ENCODE measurements at places on chromosomes 5 and 9. TPM values are rescaled to one million over a fixed set of nuclear protein-coding genes. Genes with fewer than 3 reads are reported as not detected.

The STPG3 gene
- total RNA-seq = 0.63 TPM

DNA sequence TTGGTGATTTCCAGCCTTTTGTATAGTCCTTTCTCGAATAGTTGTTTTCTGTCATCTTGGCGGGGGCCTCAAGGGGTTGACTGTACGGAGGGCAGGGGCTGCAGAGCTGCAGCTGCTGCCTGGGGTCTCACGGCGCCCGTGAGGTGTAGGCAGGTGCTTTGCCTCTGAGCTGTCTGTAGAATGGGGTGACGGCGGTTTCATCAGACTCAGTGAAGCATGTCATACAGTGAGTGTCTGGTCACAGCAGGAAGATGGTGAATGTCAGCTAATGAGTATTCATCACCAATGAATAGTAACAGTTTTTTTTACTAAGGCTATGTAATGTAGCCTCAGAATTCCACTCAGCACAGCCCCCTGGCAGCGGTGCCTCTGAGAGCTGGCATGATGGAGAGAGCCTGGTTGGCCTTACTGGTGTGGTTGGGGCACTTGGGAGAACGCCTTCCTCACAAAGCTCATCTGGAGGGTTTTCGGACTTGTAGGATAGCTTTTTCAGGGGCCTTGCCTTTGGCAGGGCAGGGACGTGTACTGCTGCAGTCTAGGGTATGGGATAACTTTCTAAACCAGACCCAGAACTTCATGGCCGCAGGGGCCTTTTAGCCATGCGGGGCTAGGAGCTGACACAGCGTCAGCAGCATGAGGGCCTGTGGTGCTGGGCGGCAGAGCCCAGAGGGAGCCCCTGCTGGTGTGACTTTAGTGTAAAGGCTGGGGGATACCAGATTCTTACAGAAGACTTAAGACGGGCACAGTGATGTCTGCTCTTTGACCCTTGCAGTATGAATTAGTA is 15.0 kb downstream of the TENT4A start:
- no peaks in the 10 kb centered on the region for H3K27me3 ChIP-seq
- DNase-seq = no peak
- peak overlapping the region; percentile 74 for H3K4me3 ChIP-seq
- H3K27ac ChIP-seq = peak overlapping the region; percentile 81
- H3K4me1 ChIP-seq = peaks cover 100% of the 10 kb centered on the region

The SAXO1 gene
- total RNA-seq = not detected

The ANXA2R gene
- 10.0 TPM for total RNA-seq

DNA sequence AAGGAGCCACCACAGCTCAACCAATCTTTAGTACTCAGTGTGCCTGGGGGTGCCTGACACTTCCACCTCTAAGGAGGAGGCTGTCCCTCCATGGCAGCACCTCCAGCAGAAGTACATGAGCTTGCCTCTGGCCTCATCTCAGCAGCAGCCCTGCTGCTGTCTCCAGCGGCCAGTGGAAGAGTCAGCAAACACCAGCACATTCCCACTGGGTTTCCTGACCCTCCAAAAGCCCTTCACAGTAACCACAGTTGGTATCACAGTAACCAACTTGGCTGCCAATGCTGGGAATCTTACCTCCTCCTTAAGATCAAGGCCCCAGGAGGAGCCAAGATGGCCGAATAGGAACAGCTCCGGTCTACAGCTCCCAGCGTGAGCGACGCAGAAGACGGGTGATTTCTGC is 29.4 kb downstream of the FSTL4 start:
- no peaks in the 10 kb centered on the region for H3K36me3 ChIP-seq
- no peak for DNase-seq
- peaks cover 5% of the 10 kb centered on the region for H3K4me1 ChIP-seq
- H3K27ac ChIP-seq = no peak overlapping the region

- H3K27ac ChIP-seq = no peak overlapping the region
- peaks cover 27% of the 10 kb centered on the region for H3K27me3 ChIP-seq
- peaks cover 11% of the 10 kb centered on the region for H3K4me1 ChIP-seq
- peak; percentile 50 for DNase-seq
These were observed 858 bp downstream of the NCS1 start for GRCh38 chr9:130172858-130173665.

The TAF1L gene
- total RNA-seq = not detected

GRCh38 chr9:137317021-137317717 is 15.1 kb upstream of the NRARP start:
- H3K4me3 ChIP-seq = peak overlapping the region; percentile 63
- no peak overlapping the region for H3K27ac ChIP-seq

The S1PR3 gene
- total RNA-seq = 0.48 TPM

The SLCO6A1 gene
- not detected for total RNA-seq

DNA sequence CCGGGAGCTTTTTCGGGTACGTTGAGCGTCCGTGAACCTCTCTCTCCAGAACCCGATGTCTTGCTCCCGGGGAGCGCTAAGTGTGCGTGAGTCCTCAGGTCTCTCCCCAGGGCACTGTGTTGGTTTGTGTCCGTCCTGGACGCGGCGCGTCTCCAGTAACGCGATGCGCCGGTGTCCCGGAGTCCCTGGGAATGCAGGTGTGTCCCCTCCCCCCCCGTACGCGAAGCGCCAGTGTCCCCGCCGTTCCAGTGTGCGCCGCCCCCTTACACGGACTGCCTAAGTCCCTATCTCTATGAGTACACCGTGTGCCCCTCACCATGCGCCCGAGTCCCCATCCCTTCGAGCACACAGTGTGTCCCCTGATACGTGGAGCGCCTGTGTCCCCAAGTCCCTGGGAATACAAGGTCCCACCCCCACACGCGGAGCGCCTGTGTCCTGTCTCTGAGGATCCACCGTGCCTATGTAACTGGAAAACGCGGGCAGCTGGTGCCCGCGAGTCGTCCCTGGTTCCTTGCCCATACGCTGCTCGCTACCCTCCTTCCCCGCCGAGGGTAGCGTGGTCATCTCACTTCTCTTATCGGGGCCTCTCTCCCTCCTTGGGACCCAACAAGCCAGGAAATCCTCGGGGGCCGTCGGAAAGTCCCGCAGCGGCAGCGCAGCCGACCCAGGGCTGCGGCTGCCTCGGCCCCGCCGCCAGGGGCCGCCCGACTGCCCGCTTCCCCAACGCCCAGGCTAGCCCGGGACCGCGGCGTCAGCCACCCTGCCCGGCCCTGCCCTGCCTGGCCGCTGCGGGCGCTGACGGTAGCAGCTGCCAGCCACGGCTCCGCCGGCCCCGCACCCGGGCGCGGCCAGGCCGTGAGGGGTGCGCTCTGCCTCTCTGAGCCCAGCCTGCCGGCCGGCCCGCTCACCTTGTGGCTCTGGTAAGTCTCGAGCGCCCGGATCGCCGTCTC is 709 bp downstream of the ELL2 start:
- H3K36me3 ChIP-seq = peaks cover 18% of the 10 kb centered on the region
- peak overlapping the region; percentile 98 for H3K4me3 ChIP-seq
- H3K27ac ChIP-seq = peak overlapping the region; percentile 97
- peaks cover 71% of the 10 kb centered on the region for H3K4me1 ChIP-seq
- DNase-seq = peak; percentile 84
